MG63 (cell line): ENCODE measurements at places on chromosomes 12 and 14.

DNA sequence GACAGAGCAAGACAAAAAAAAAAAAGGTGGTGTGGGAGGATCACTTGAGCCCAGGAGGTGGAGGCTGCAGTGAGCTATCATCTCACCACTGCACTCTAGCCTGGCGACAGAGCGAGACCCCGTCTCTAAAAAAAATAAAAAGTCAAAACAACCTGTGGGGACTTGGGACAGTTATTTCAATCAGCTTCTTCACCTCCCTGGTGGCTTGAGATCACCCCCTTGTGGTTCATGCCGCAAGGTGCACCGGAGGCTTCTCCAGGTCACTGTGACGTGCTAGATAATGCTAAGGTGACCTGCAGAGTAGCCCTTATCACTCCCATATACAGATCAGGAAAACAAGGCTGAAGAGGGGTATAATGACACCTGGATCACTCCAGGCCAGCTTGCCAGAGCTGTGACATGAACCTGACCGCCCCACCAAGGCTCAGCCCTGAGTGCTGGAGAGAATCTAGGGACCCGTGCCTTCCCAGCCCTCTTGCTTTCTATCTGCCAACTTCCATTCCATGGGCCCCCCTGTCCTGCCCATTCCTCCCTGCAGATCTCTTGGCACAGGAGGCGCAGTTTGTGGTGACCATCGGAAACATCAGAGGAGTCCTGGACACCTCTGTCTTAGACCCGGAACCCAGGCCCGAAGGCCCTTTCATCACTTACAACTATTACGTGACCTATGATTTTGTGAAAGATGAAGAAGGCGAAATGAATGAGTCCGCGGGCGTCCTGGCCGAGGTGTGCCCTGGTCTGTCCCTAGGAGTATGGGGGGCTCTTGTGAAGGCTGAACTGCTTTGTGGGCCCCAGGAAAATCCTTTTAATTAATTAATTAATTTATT lies 8.1 kb downstream of the LRRC43 start:
- peak; percentile 43 for DNase-seq

- DNase-seq = no peak
Observed at GRCh38 chr12:114136631-114137030, 170.5 kb upstream of the RBM19 start.

GRCh38 chr14:74599321-74599761 lies 12.7 kb downstream of the LTBP2 start:
- DNase-seq = no peak

GRCh38 chr12:118544569-118544968 lies 168.2 kb downstream of the SUDS3 start:
- DNase-seq = peak; percentile 61

- DNase-seq = peak; percentile 40
Observed at GRCh38 chr14:63249092-63249491, 44.8 kb downstream of the RHOJ start.

DNA sequence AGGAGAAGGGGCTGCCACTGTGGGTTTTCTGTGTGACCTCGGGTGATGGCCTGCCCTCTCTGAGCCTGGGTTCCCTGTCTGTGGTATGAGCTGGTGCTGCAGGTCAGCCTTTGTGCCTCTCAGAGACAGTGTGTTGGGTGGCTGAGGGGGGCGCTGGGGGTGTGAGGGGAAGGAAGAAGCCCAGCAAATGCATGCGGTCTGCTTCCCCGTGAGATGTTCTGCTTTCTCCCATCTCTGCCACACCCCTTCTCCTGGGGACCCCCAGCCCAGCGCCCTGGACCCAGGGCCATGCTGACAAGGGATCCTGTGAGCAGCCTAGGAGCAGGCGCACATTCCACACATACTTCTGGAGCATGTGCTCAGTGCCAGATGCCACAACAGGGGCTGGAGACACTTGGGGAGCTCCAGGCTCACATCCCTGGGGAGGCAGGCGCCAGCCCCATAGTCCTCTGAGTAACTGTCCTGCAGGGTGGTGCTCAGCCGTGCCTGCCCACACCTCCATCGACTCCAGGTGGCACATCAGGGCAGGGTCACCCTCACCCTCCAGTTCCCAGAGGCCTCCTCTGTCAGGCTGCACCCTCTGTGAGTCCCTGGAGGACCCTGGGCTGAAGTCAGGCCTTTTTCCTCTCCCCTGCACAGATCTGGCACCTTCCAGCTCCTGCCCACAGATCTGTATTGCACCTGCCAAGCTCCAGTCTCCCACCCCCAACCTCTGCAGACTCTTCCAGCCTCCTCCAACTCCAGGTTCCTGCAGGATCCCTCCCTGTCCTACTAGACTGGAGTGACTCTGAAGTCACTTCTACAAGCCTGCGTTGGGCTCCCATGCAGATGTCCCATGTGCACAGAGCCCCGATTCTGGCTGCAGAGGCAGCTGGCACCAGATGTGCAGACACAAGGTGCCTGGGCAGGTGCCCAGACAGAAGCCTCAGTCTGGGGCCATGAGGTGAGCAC lies 205.6 kb downstream of the KIF26A start:
- no peak for DNase-seq

GRCh38 chr12:39805651-39806050 lies 186.0 kb upstream of the ABCD2 start:
- no peak for DNase-seq

DNA sequence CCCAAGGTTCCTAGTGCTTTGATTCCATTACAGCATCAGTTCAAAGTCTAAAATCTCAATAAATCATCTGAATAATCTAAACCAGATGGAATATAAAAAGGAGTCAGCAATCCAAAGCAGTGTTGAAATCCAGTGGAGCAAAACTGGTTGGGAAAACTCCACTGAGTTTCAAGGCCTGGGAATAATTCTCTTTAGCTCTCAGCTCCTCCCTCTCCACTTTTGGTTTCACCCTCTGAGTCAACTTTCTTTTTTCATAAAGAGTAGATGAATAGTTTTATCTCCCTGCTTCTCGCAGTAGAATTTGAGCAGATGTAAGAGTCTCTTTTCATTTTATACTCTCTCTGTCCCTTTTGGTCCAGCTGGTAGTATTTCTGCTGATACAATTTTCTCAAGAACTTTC lies 338.6 kb downstream of the APAF1 start:
- DNase-seq = no peak

DNA sequence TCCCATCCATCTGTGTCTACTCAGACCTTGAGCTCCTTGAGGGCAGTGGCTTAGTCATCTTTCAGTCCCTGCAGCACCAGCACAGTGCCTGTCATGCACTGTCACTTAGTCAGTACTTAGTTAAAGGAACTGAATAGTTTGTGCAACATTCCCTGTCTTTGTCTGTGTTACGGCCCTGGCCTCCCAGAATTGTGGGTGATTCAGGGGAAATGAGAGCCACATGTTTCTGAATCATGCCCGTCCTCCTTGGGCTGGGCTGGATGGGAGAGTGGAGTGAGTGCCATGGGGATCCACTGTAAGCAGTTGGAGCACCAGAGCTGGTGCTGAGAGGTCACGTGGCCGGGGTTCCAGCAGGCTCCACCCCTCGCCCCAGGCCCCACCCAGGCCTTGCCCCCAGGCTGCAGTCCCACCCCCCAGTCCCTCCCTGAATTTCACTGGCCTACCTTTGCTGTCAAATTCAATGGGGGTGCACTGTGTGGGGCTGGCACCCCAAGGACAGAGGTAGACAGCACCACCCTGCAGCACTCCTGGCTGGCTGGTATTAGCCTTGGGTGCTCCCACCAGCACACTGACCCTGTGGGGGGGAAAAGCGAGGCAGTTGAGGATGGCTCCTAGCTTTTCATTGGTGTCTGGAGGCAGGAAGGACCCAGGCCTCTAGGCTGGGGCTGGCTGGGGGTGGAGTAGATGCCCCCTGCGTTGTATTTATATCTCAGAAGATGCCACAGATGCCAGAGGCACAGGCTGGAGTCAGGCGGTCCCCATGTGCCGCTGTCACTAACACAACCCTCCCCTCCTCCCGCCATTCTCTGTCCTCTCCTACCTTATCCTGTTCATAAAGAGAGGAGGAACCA lies 7.5 kb downstream of the ITGA5 start:
- DNase-seq = peak; percentile 86

DNA sequence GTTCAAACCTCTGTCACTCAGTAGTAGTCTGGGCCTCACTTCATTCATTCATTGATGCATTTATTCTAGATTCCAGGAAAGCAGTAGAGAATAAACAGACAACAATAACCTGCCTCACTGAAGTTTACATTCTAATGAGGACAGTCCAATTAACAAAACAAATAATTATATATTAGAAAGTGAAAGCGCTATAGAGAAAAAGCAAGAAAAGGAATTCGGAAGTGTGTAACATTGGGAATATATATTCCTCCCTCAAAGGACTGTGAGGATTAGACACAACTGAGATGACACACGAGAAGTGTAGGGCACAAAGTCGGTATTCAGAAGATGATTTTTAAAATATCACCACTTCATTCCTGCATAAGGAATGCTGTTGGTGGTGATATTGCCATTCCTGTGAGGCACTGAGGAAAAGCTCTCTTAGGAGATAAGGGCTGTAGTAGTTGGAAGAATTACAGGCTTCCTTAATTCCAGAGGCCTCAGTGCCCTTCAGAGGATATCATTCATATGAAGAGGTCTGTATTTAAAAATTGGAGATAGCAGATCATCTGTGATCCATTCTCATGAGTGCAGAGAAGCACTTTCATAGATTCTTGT lies 3.9 kb upstream of the DUSP6 start:
- DNase-seq = no peak

DNA sequence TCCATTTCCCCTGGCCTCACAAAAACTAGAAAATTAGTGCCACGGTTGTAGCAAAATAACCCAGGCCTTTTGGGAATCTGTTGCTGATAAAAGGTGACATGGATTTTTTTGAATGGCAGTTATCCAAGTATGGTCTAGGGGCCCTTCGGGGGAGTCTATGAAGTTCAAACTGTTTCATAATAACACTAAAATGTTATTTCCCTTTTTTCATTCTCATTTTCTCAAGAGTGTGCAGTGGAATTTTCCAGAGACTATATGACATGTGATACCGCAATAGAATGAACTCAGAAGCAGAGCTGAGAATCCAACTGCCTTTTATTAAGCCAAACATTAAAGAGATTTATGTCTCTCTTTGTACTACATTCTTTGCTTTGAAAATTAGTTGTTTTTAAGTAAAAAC lies 26.9 kb downstream of the GSTZ1 start:
- DNase-seq = no peak

GRCh38 chr14:102686196-102686801 lies 91.0 kb upstream of the TRAF3 start:
- DNase-seq = no peak

DNA sequence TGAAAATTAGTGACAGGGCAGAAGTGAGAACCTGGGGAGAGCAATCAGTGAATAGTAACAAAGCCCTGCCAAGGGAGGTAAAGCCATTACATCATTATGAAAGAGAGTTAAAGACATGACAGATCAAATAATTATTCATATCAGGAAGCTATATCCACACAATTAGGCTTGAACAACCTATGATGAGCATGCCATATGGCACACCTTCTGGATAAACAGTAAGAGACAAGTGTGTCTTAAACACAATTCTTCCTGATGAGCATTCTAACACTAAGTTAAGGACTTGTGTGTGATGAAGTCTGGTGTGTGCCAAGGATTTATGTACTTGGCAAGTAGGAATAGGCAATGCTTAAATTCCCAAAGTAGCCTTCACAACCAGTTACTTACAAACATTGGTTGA lies 76.1 kb downstream of the GALNT4 start:
- DNase-seq = no peak

- no peak for DNase-seq
Observed at GRCh38 chr14:27553790-27554189, 956.0 kb upstream of the NOVA1 start.

- no peak for DNase-seq
Observed at GRCh38 chr12:7064516-7064915, 4.0 kb downstream of the C1S start.

- DNase-seq = no peak
Observed at GRCh38 chr14:103552846-103553210, 9.6 kb downstream of the BAG5 start.

- DNase-seq = no peak
Observed at GRCh38 chr12:27002141-27002540, 12.0 kb downstream of the TM7SF3 start.

DNA sequence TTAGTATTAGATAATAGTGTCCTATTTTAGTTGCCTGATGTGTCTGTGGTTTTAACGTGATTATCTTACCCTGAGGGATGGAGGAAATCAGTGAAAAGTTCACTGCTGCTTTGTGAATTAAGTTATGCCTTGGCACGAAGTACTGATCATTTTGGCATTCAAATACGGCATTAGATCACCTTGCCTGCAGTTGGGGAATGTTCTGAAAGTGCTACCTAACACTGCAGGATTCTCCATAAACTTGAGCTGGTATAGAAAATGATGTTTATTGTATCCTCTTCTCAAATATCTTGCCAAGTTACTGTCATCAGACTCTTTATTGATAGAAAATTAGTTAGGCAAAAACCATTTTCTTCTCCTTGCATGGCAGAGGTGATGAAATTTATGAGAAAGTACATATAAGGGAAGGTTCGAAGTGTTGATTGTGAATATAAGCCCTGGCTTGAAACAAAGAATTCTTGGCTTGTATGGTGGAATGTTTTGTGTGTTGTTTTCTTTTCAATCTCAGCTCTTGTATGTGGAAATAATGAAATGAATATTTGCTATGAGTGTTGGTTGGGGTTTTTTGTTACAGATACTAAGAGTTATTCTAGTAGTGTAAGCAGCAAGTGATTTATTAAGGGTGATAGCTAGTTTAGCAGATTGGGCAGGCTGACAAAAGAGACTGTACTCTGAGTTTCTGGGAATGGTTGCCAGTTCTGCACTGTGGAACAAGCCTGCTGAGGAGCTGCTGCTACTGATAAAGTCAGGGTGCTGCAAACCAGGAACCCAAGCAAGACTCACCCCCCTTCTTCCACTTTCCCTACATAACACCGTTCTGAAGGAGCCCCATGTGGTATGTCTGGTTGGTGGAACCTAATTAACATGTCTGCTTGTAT lies 448.3 kb downstream of the PCNX1 start:
- peak; percentile 11 for DNase-seq

- DNase-seq = no peak
Observed at GRCh38 chr12:121376754-121377697, 22.9 kb upstream of the RNF34 start.

DNA sequence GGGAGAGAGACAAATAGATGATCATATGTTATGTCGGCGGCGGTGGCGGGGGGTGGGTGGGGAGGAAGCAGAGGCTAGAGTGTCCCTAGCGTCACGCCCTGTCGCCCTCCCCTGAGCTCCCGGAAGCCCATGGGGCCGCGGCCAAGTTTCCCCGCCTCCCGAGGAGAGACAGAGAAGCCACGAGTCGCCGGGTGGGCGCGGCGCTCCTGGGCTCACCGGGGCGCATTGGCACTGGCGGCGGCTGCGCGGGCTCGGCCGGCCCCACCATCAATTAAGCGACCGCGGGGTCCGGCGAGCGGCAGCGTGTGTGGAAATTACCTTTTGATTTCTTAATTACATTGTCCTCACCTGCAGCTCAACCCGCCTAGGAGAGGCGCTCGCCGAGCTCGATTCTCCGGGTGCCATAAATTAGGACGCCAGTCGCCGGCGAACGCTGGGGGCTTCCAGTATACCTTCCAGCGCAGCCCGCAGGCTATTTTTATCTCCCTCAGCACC lies 119.9 kb upstream of the LHX5 start:
- DNase-seq = no peak

DNA sequence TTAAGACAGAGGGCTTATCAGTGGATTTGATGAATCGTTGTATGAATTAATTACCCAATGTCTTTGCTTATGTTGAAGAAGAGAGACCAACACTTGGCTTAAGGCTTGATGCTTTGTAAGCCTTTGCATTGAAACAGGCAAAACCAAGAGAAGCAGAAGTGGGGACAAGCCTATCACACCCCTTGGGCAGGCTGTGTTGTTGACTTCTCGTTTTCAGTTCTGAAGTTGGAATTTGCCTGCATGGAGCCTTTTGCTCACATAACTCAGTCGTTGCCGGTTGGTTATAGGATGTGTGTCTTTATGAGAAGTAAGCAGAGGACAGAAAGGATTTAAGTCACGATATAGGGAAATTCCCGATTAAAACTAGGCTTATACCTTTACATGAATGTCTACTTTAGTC lies 94.7 kb downstream of the CCDC92 start:
- DNase-seq = no peak
